ENCODE measurements at places on chromosomes 16 and 17.

DNA sequence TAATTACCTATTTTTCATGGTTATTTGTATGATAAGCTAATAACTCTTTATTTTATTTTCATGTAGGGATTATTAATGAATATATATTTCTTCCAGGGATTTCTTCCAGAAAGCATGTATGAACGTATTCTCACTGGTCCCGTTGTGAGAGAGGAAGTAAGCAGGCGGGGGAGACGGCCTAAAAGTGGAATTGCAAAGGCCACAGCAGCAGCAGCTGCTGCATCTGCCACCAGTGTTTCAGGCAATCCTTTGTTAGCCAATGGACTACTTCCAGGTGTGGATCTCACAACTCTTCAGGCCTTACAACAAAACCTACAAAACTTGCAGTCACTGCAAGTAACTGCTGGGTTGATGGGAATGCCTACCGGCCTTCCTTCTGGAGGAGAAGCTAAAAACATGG lies 110.3 kb upstream of the RBL2 start:
- no peak for DNase-seq

DNA sequence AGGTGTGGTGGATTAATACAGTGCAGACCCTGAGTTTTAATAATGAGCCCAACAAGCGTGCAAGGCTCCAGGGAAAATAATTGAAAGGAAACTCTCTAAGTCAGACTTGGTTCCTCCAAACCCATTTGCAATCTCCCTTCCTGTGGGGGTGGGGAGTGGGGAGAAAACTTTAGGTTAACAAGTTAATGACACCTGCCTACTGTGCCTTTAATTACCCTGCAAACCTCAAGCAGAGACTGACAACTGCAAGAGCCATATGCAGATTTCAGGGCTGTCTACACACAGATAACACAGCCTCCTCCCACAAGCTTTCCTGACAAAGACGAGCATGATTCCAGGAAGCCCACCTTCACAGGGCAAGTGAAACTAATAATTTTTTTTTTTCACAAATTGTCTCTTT lies 359.3 kb downstream of the HS3ST4 start:
- no peak for DNase-seq

DNA sequence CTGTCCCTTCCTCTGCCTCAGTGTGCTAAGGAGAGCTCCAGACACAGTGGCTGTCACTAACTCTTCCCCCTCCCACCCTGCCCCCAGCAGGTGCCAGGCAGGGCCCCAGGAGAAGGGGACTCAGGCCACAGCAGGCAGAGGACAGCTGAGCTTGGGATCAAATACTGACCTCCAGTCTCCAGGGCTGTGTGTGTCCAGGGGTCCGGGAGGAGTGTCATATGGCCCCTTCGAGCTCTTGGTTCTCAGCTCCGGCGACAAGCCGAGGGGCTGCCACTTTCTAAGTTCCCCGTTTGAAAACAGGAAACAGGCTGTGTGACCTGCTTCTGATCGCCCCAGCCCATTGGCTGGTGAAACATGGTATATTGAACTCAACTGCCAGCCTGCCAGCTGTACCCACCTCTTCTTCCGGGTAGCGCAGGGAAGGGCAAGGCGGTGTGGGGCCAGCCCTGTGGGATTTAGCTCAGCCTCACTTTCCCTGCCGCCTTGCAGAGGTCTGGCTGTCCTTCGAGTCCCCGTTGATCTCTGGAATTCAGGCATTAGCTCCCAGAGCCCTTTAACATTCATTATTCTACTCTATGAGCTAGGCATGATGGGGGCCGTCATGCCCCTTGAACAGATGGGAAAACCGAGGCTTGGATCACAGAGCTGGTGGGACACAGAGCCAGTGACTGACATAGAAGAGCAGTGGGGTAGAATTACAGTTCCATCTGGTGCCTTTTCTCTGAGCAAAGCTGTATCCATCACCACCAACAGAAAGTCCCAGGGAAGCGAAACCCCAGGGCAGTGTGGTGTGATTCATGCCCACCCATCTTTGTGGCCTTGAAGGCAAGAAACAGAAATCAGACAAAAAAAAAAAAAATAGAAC lies at the start of gene SNX20:
Gene SNX20, minus strand, starts transcription at position 292 of the 865 bp plus-strand sequence. CDS start 3,786 bp downstream, outside the sequence.
- DNase-seq: no peak

DNA sequence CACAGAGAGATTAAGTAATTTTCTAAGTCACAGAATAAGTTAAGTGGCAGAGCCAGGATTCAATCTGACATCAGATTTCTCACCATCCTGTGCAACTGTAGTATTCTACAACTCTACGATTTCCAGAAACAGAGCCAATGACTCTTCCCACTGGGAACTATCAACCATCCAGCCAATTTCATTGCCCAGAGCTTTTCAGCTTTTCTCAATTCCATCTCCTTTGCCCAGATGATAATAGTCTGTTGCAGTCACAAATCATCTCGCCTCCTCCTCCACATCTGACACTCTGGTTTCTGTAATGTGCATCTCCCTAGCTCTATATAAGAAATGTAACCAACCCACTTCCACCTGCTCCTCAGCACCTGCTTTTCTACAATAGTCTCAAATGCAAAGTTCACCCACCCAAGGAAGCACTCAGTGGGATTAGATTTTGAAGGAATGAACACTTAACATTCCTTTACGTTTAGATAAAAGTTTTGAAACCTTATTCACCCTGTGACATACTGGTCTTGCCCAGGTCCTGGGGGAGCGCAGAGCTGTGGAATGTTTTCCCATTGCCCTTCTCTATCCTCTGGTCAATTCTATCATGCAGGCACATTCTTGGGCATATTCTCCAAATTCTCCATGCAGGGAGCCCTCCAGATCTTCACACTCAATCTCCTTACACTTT lies 167.8 kb upstream of the ASIC2 start:
- DNase-seq: no peak

- DNase-seq: no peak
Measured at GRCh38 chr17:70295731-70296130, 126.4 kb downstream of the KCNJ2 start.

All from activated gamma-delta T cell (primary cell).